ENCODE measurements at places on chromosomes 16 and 17. TPM values are rescaled to one million over a fixed set of nuclear protein-coding genes. Genes with fewer than 3 reads are reported as not detected.

The ENPP7 gene
- total RNA-seq: not detected

The IRX3 gene
- not detected for total RNA-seq

The SRR gene
- total RNA-seq: 16.4 TPM

The KRTAP1-1 gene
- total RNA-seq: not detected

The CNGB1 gene
- total RNA-seq: not detected

The NETO2 gene
- 8.6 TPM for total RNA-seq

The HEATR9 gene
- total RNA-seq: not detected

Measured in myometrial cell (primary cell).